ENCODE measurements at places on chromosomes 7 and 10.
A peak's percentile ranks its signal among the peaks of the same experiment; 100 is the strongest.

GRCh38 chr10:34080485-34081346 is 734.4 kb downstream of the PARD3 start:
- DNase-seq, result no peak

DNA sequence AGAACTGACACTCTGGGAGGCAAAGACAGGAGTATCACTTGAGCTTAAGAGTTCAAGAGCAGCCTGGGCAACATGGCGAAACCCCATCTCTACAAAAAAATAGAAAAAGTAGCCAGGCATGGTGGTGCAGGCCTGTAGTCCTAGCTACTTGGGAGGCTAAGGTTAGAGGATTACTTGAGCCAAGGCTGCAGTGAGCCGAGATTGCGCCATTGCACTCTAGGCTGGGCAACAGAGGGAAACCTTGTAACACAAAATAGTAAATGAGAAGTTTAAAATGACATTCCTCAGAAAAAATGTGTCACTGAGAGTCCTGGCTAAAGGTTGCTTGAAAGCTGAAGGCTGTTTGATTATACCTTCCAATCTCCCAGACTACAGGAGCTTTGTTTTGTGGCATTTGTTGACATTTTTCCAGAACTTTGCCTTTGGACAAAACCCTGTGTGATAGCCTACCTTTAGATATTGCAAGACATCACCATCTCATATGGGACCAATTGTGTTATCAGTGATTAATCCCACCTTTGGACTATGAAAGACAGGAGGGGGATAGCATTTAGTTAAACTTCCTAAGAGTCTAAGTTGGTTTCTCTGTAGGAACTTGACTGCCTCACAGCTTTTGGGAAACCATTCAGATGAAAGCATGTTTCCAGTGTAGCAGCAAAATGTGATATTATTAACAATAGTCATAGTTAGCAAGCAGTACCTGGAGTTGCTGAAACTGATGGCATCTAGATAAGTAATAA is 5.3 kb downstream of the TNKS2 start:
- no peak for DNase-seq

DNA sequence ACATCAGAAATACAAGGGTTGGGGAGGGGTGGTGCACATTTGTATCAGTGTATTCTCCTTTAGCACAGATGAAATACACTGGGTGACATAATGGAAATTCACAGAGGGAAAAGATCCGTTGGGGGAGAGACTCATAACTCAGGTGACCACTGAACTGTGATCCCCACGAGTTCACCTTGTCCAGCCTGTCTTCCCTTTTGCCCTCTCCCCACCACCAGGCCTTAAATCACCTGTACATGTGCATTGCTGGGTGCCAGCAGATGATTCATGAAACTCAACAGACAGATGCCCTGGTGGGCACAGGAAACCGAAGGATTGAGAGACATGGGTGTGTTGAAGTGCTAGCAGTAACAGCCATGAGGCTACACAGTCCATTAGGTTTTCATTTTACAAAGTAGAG is 253.3 kb downstream of the PLXNA4 start:
- no peak for DNase-seq

DNA sequence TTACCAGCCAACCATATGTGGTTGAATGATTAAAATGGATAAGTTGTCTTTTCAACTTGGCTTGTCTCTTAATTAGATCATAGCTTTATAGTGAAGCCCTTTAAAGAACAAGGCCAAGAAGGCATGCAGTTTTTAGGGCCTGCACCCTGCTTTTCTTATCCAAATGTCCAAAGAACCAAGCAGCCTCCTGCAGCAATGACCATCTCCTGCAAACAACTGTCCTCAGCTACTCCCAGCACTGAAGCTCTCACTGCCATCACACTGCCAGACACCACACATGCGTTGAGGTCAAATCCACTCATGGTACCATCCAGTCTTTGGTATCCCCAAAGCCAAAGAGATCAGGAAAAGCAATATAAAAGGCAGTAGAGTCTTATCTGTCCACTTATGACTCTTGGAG is 210.3 kb downstream of the ACTR3B start:
- DNase-seq, result no peak

DNA sequence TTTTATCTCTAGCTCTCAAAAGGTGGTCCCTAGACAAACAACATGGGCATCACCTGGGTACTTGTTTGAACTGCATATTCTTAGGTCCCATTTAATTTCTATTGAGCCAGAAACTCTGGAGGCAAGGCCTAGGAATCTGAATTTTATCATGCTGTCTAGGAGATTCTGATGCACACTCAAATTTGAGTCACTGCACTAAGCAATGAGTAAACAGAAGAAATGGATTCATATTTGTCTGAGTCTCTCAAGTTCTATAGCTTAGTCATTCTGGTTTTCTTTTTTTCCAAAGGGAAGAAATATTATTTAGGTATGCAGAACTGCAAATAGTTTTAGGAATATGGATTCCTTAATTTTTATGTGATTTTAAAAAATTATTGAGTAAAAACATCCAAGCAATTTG is 185.5 kb downstream of the SEMA3A start:
- peak; percentile 39 for DNase-seq

DNA sequence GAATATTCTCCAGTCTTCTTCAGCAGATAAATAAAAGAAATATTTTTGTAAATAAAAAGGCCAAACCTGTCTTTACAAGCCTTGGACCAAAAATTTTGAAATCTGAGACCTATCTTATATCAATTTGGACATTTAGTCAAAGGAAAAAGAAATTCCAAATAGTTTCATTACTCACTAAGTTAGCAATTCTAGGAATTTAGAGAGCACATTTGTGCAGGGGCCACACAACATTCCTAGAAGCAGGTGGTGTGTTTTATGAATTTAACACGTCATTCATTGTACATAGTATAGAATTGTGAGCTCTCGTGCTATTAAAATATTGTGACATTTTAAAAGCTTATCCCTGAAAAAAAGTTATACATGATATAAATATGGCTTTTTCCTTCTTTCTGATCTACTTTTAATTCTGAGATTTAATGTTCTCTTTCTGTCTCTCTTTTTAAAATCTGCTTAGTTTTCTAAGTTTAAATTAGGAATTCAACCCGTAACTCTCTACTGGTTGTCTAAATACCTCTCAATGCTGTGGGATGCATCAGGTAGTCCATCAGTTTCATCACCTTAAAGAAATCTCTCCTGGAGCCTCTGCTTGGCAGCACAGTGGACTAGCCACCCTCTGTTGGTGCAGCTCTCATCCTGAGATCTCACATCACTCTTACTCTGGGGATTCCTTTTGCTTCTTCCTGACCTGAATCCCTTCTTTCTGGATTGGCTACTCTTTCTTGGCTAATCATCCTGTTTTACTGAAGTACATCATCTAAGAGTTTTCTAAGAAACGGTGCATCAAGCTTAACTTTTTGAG is 124.5 kb downstream of the SEMA3E start:
- DNase-seq, result no peak

DNA sequence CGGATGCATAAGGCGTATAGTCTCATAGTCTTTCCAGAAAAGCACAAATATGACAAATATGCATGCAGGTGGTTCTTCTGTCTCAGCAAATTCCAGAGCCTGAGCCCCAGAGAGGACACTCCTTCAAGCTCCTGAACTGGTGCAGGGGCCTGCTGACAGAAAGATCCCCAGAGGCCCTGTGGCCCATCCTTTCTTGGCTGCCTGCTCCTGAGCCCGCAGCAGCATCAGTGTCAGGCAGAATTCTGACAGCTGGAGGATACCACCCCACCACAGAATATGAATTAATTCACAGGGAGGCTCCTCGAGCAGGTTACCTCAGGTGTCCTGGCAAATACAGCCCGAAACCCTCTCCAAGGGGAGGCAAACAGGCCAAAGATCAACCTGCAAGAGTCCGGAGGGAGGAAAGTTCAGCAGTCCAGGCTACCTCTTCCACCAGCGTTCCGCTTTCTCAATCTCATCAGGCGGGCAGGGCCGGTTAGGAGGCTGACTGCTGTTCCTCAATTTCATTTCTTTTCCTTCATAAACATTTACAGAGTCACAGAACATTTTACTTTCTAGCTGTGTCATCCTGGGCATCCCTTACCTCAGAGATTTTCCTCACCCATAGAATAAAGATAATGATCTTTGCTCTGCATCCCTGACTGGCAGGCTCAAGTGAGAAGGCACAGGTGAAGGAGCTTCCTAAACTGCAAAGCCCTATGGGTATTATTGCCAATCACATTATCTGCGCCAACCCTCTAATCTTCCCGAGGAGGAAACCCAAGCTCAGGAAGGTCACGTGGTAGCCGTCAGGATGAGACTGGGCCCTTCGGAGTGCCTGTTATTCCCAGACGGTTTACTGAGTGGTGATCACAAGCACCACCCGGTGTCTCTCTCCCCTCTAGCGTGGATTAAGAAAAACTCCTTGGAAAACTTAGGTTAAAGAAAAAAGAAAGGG is 1.4 kb downstream of the DNAJB12 start:
- DNase-seq, result peak; percentile 31

GRCh38 chr7:101120315-101120714 is 6.6 kb upstream of the SERPINE1 start:
- DNase-seq, result no peak

- no peak for DNase-seq
These were observed 75.8 kb upstream of the PARD3 start for GRCh38 chr10:34890939-34891338.

- DNase-seq, result peak; percentile 70
These were observed 13.4 kb downstream of the USP54 start for GRCh38 chr10:73577788-73578187.

DNA sequence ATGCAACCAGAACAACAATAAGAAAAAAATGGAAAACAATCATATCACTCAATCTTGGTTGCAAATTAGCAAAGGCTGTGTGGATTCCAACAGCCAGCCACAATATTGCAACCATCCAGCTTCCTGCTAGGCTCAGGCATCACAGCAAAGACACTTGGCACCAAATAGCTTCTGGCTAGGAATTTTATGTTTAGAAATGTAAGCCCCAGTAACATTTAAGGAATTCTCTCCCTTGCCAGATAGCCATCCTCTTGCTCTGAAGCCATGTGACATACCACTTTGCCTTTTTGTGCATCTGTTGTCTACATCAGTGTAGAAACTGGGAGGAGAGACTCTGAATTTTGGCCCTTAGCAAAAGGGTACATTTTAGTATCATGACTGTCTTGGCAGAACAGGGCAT is 22.2 kb downstream of the MKX start:
- DNase-seq, result peak; percentile 75

- DNase-seq, result peak; percentile 68
These were observed 138.1 kb downstream of the VTI1A start for GRCh38 chr10:112585126-112585525.

Data from fibroblast of lung (primary cell).